ENCODE measurements at places on chromosomes 4 and X.

- DNase-seq = no peak
Measured at GRCh38 chrX:16134936-16135335, 11.6 kb downstream of the GRPR start.

- no peak for DNase-seq
Measured at GRCh38 chr4:161869511-161869910, 294.3 kb downstream of the FSTL5 start.

GRCh38 chrX:109847257-109848187 is 114.5 kb upstream of the ACSL4 start:
- DNase-seq = no peak

DNA sequence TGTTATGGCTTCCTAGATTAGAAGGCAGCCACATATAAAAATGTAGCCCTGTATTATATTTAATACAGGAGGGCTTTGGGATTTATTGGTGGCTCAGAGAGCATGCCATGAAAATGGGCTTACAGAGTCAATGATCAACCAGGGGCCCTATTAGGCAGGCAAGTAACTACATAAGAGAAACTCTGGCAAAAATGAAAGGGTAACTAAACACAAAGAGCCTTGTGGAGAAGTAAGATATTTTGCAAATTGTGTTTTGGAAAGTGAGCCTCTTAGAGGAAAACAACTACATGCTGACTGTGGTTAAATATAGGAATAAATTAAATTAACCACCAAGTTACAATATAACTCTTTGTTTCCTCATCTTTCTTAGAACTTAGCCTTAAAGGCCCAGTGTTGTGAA is 5.5 kb downstream of the SAT1 start:
- DNase-seq = no peak

DNA sequence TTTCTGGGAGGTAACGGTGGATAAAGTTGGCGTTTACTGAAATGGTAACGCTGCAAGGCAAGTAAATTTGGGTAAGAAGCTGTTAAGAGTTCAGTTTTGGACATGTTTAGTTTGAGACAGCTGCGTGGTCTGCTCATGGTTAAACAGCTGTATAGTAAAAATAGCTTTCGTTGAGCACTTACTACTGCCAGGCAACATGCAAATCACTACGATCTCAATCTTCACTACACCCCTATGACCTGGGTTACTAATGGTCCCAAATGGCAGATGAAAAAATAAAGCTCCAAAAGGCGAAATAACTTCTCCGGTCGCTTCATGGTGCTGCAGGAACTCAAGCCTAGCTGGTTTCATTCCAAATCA is 22.2 kb downstream of the FABP2 start:
- DNase-seq = no peak

DNA sequence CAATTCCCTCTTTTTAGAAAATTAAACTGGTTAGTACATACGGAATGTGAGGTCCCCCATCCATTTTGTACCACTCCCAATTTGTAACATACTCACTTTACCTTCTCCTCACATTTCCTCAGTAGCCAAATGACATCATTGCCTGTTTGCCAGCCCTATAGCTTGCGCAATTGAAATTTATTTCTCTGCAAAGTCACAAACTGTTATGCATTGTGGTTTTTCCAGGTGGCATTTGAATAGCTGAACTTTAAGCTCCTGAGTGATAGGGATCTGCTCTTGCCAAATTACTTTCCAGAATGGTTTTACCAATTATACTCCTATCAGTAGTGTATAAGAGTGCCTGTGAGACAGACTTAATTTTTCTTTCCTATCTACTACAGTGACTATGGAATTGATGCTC is 7.7 kb downstream of the COL4A5 start:
- DNase-seq = no peak

DNA sequence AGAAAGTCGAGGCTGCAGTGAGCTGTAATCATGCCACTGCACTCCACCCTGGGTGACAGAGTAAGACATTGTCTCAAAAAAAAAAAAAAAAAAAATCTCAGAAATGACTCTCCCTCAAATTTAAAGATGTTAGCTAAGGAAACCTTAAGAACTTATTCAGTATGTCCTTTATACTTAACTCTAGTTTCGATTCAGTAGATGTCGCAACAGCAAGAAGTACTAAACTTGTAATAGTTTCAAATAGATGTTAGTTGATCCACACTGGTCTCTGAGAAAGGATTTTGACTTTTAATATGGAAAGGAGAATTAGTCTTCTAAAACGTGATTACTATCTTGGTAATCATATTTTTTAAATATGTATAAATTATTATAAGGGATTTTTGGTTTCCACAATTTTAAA is 29.6 kb downstream of the NKX3-2 start:
- no peak for DNase-seq
